ENCODE measurements at places on chromosomes 16 and 17.

GRCh38 chr17:64309710-64310109 is 46.6 kb upstream of the TEX2 start:
- DNase-seq, result no peak

DNA sequence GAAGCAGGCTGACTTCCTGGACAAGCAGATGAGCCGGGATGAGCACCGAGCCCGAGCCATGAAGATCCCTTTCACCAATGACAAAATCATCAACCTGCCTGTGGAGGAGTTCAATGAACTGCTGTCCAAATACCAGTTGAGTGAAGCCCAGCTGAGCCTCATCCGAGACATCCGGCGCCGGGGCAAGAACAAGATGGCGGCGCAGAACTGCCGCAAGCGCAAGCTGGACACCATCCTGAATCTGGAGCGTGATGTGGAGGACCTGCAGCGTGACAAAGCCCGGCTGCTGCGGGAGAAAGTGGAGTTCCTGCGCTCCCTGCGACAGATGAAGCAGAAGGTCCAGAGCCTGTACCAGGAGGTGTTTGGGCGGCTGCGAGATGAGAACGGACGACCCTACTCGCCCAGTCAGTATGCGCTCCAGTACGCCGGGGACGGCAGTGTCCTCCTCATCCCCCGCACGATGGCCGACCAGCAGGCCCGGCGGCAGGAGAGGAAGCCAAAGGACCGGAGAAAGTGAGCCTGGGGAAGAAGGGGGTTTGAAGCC is 11.0 kb downstream of the NFE2L1 start:
- DNase-seq, result no peak

- no peak for DNase-seq
Measured at GRCh38 chr17:77480509-77481215, 339.9 kb downstream of the SEC14L1 start.

DNA sequence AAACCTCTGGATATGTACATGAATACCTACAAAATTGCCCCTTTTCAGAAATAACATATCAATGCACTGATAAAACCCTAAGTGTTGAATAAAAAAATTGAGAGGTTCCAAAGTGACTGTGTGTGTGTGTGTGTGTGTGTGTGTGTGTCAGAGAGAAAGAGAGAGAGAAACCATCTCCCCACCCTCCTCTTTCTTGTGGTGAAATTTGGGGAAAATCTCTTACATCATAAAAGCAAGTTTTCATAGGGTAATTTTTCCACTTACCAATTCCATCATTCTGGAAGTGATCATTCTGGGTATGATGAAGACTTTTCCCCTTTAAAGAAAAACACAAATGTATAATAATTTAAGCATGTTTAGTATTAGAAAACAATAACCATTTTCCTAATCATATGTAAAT is 79.3 kb downstream of the CACNG1 start:
- DNase-seq, result no peak

GRCh38 chr16:87698241-87698640 is 67.5 kb downstream of the KLHDC4 start:
- DNase-seq, result no peak

- DNase-seq, result no peak
Measured at GRCh38 chr17:5557990-5558389, 26.3 kb downstream of the NLRP1 start.

DNA sequence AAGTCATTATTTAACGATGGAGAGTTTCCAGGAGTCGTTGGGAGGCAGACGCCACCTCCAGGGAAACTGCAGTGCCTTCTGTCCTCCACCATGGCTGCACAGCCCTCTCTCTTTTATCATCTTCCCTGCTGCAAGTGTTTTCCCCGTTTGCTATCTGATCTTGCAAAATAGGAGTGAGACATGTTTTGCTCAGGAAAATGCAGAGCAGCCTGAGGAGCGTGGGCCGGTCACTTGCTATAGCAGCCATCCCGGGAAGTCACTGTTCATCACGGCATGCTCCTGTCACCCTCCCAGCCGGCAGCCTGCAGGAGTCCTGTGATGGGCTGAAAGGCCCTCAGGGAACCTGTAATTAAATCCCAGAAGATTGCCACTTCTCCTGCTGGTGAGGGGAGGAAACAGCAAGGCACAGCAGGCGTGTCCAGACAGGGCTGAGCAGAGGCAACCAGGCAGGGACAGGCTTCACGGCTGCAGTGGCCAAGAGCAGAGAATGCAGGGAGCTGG is 143.1 kb downstream of the GSG1L start:
- DNase-seq, result no peak

Measured in activated T-helper 1 cell treated with Interleukin-2 at 50 U/mL for 16 hours (primary cell).